Stimulated activated CD4-positive, alpha-beta T cell treated with anti-CD3 and anti-CD28 coated beads, TNF-alpha, amount 100 ng/mL, for 48 hours (primary cell): ENCODE measurements at places on chromosomes 5 and 9.

- no peak for DNase-seq
Observed at GRCh38 chr5:11494340-11494739, 409.9 kb downstream of the CTNND2 start.

GRCh38 chr9:131587331-131587730, 42.0 kb downstream of the PRRT1B start:
- DNase-seq = no peak

- DNase-seq = no peak
Observed at GRCh38 chr9:76943054-76943453, 37.1 kb upstream of the PRUNE2 start.

GRCh38 chr5:6632324-6632887, 438 bp downstream of the NSUN2 start:
- no peak for DNase-seq

DNA sequence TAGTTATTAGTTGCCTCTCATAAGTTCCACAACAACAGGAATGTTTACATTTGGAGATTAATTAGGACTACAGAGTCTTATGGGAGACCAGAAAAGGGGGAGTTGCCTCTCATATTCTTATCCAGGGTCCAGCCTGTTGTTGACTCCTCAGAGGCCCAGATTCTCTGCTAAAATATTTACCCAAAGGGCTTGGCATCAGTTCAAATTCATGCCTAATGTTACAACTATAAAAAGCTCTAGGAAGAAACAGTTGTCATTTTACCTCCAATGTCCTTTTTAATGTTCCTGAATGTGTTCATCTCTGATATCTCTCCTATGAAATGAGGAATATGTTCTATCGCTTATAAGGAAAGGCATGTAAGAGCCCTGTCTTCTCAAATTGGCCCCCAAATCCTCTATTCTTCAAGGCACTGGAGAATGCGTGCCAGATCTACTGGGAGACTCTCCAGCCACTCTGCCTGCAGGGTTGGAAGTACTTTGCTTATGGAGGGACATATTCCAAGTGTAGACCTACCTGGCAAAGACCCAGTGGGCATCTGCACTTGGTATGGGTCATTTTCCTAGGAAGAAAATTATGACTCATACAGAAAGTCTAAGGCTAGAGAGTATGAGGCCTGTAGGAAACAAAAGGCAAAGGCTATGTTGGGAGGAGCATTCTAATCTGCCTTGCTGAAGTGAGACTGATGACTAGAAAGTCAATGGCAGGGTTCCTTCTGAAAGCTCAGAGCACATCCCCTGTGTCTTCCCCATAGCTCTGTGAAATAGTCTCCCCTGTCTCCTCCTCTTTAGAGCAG, 192.6 kb downstream of the ESM1 start:
- DNase-seq = no peak

GRCh38 chr9:98373609-98374008, 118.2 kb upstream of the TBC1D2 start:
- DNase-seq = no peak

- no peak for DNase-seq
Observed at GRCh38 chr9:77601476-77602099, 46.5 kb downstream of the GNA14 start.

DNA sequence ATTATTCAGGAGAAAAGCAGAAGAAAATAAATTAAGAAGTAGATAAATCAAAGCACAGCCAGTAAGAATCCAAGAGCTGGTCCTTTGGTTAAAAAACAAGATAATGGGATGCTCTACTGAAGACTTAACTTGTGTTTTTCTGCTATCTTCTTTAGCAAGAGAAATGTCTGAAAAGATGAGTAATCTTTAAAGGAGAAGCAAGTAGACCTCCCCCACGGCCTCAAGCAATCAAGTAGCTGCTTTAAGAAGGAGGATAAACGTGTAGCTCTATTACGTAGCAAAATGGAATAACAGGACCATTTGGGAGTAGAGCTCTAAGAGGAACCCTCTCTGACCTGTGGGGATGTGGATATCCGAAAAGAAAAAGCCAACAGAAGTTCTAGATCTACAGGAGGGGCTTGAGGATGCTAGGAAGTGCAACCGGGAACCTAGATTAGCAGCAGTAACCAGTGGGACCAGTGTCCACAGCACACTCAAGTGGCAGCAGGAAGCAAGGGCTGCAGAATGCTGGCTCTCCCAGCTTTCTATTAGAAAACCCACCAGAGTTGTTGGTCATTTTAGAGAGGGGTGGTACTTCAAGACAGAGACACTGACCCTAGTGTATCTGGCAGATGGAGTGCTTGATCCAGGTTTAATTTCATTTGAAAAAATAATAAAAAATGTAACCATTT, 185.4 kb downstream of the GABBR2 start:
- DNase-seq = no peak

GRCh38 chr9:119175581-119175980, 193.7 kb downstream of the BRINP1 start:
- DNase-seq = no peak

DNA sequence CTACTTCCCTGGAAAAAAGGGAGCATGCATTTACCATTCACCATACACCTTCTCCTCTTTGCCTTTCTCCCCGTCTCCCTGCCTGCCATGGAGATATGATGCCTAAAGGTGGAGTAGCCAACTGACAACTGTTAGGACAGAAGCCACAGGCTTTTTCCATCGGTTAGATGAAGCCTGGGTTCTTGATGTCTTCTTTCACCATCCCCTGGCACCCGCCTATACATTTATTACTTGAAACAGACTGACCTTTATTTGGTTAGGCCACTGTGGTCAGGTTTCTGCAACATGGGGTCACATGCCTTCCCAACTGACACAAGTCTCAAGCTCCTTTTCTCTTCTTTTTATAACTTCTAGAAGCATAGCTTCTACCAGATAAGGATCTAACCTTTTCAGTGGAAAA, 7.1 kb downstream of the LCP2 start:
- no peak for DNase-seq

DNA sequence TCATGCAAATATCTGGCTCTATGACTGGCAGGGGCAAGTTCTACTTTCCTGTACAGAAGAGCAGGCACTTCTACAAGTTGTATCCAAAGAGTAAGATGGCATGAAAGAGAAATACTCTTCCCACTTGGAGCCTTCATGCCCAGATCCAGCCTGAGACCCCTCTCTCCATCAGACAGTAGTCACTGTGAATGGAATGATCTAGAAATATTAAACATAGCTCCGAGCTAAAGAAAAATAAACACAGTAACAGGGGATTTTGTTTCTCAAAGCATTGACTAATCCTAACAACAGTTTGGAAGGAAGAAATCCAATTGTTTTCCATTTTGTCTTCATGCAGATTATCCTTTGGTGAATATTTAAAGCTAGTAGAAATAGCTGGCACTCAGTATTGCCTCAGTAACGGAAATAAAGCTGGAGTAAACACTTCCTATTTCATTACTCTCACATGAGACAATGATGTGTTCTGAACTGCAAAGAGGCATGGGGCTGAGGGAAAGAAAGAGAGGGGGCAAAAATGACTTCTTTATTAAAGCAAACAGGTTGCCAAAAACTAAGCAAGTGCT, 100.0 kb downstream of the SEMA5A start:
- DNase-seq = no peak

GRCh38 chr5:62786099-62786498, 207.5 kb downstream of the LRRC70 start:
- no peak for DNase-seq

DNA sequence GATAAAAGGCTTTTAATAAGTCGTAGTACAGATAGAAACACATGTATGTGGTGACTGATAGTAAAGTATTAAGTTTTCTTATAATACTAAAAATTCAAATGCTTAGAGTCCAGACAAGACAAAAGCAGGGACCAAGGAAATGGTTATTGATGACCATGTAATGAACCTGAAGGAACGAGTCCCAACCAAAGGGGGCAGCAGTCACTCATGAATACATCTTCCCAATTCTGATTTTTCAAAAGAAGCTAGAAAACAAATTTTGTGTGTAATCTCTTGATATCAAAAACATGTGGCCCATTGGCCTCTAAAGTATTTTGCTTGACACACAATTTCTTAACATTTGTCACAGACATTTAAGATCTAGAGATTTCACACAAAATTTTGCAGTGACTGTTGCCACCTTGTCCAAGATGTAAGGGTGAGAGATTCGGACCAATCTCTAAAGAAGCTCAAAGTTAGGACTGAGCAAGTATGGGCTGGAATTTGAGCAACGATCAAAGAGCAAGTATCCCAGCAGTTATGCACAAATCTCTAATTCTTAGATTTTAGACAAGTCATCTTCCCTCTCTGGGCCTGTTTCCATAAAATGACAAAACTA, 66.8 kb downstream of the ARL15 start:
- DNase-seq = no peak

GRCh38 chr5:35319333-35320002, 89.2 kb upstream of the PRLR start:
- peak; percentile 42 for DNase-seq

GRCh38 chr5:135430135-135430437, 17.1 kb downstream of the DCANP1 start:
- no peak for DNase-seq

- DNase-seq = no peak
Observed at GRCh38 chr5:164958688-164959087, 1453.3 kb downstream of the MAT2B start.

DNA sequence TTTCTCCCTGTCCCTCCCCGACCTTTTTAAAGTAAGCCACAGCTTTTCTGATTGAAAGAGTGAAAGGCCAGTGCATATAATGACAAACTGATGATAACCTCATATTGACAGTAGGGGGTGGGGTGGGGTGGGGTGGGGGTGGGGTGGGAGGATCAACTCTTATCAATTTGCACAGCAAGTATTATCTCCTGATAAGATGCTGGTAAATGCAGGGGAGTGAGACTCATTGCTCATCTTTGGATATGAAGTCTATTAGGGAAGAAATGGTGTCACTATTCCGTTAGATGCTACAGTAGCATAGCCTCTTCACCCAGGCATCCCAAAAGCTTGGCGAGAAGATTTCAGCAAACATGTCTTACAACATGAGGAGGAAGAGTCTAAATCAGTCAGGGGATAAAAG, 38.9 kb upstream of the HMGCS1 start:
- DNase-seq = no peak

- DNase-seq = no peak
Observed at GRCh38 chr5:66477596-66477995, 118.6 kb upstream of the MAST4 start.

- no peak for DNase-seq
Observed at GRCh38 chr5:98938464-98938863, 9.7 kb upstream of the CHD1 start.

GRCh38 chr9:336039-336438, 121.4 kb downstream of the DOCK8 start:
- no peak for DNase-seq

- DNase-seq = no peak
Observed at GRCh38 chr5:80619086-80619485, 35.4 kb upstream of the MSH3 start.

- no peak for DNase-seq
Observed at GRCh38 chr9:7348692-7349091, 450.9 kb downstream of the DMAC1 start.

DNA sequence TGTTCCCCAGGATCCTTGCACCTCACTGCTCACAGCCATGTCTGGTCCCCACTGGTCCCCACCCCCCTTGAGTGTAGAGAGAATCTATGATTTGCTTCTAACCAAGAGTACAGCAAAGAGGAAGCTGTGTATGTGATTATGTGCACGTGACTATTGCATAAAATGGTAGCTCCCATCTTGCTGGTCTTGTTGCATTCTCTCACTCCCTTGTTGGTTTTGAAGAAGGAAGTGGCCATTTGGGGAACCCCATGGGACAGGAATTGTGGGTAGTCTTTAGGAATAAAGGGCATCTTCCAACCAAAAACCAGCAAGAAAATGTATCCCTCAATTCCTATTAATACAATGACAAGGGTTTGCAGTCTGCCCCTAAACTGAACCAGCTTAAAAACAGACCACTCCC, 5.2 kb upstream of the FCN2 start:
- no peak for DNase-seq

DNA sequence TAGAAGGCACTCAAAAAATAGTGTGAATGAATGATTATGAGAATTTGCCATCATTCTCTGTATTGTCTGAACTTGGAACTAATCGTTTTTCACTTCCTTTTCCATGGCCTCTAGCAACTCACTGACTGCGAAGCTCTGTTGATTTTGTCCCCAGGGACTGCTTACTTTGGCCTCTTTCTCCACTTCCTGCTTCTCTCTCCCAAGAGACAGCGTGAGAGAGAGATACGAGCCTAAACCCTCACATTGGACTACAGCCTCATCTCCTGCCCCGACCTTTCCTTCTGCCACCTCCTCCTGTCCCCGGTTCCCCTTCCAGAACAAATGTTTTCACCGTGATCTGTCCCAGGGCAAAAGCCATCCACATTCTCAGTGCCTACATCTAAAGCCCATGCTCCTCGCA, 300.8 kb upstream of the PANK3 start:
- DNase-seq = no peak

DNA sequence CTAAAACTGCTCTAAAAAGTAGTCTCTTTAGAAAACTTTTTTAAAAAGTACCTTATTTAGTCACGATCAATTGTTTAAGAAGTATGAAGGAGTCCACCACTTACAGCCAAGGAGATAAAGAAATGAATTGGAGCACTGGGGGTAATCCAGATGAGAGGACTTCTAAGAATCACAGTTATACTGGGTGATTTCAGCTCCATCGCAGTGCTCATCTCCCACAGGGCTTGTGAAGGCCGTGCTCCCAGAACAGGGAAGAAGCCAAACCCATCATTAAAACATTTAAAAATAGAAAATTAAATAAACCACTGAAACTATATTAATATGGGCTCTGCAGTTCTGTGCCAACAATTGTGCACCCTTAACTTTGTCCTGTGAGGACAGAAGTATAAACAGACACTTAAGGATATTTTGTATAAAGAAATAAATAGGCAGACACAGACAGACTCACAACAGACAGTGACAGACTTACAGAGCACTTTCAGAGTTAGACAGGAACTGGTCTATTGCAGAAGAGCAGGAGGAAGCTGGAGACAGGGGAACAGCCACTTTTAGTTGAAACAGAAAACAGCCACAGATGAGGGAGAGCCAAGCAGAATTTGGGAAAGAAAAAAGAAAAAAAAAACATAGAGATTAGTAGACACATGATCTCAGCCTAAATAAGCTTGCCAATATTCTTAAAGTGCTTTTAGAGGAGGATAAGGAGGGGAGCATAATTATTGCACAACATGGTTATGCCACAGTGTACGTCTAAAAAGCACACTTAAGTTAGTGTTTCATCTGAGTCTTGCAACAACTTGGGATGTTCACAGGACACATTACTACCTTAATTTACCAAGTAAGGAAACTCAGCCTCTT, 81.8 kb downstream of the FBXO38 start:
- DNase-seq = no peak

- no peak for DNase-seq
Observed at GRCh38 chr5:168244838-168245559, 46.4 kb upstream of the WWC1 start.

DNA sequence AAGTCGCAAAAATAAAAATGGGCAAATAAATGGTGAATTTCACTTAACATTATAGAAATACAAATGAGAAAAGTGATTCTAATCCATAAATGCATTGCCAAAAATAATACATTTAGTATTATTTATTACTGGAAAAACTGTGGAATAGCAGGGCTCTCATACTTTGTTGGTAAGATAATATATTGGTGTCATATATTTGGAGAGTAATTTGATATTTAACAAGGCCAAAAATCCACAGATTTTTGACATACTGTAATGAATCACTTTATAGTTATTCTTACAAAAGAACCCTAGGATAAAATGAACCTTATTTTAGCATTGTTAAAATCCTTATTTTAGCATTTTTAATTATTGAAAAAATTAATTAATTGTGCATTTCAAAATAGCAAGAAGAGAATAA, 397.2 kb upstream of the DAB2 start:
- no peak for DNase-seq
